NCI-H226 (cell line): ENCODE measurements at places on chromosomes 2 and 18.

DNA sequence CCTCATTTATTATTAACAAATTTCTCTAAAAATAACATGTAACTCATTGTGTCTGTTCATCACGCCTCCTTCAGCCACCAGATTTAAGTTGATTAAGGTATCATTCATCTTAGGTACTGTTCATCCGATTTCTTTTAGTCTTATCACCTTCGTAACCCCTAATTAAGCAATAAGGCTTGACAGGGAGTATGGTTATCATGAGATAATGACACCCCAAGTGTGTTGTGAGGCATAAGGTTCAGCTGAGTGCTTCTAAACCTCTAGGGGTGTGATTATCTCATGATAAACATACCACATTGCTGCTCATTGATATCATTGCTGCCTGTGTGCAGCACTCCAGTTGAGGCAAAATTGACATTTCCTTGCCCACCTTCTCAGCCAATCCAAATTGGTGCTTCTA lies 158.9 kb upstream of the BOD1L2 start:
- DNase-seq, result no peak

DNA sequence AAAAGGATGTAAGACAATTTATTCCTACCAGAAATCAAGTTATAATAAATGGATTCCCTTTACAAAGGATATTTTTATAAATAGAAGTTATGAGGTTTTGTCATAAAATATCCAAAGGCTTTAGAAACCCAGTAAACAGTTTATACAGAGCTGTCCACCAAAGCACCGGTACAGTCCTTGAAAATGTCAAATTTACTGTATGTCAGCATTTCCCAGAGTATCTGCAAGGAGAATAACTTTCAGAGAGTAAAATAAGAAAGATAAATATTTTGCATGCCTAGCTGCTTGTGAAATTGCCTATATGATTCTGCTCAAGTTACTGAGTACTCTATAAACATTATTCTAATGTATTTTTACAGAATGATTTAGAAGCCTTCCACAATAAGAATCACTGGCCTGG lies 923.3 kb upstream of the DDX18 start:
- DNase-seq, result no peak

DNA sequence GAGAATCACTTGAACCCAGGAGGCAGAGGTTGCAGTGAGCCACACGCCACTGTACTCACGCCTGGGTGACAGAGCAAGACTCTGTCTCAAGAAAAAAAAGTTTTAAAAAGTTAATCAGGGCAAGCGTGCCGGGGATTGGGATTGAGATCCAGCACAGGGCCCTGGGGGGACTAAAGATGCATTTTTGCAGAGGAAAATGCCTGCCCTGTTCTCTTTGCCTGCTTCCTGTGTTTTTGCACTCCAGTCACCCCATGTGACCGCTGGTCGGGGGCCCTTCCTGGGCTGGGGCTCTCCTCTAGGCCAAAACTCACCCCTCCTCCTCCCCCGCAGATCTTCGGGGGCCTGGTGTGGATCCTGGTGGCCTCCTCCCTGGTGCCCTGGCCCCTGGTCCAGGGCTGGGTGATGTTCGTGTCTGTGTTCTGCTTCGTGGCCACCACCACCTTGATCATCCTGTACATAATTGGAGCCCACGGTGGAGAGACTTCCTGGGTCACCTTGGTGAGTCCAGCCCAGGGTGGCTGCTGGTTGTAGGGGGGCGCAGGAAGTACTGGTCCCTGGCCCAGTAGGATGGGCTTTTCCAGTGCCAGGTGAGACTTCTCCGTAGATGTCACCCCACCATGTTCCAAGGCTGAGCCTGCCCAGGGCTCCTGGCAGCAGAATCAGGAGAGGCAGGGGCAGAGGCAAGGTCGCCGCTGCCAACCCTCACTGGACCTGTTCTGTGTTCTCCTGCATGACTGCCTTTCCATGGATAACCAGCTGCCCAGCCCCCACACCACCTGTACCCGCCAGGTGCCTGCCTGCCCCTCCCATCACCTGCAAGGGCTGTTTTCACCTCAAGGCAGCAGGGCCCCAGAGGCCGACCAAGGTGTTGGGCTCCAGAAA lies 22.4 kb downstream of the MAL start:
- no peak for DNase-seq

DNA sequence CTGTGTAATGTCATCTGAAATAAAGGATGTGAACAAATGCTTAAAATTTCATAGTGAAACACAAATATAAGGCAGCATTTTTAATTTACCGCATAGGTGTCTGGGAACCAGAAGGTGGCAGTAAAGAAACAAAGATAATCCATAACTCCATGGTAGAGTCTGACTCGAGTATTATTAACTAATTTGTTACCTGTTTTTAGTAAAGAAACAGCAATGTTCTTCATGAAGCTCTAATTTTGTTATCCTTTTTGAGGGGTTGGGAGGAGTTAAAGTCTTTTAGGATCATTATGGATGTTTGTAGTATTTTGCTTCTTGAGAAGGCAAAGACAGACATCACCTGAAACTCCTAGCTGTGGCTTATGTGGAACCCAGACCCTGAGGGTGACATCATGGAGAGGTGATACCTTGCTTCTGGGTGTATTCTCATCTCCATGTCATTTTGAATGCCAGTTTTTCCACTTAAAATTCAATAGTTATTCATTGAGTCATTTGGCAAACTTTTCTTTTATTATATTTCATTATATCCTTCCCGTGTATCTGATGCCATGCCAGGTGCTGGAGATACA lies 286.2 kb upstream of the EPAS1 start:
- no peak for DNase-seq

DNA sequence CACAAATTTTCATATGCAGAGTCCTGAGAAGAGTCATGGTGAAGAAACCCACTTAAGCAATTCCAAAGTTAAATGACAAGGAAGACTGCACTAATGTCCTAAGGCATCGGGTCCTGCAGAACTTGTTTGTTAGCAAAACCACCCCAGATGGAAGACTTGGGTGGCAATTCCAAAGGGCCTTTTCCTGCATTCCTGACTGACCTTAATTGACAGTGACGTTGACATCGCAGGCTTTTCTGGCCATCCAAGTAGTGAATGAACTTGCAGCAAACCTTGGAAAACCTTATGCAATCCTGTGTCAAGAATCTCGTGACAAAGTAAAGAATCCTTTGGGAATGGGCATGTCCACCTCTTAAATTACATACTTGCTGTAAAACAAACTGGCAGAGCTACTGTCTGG lies 112.5 kb upstream of the SH3BP4 start:
- no peak for DNase-seq

DNA sequence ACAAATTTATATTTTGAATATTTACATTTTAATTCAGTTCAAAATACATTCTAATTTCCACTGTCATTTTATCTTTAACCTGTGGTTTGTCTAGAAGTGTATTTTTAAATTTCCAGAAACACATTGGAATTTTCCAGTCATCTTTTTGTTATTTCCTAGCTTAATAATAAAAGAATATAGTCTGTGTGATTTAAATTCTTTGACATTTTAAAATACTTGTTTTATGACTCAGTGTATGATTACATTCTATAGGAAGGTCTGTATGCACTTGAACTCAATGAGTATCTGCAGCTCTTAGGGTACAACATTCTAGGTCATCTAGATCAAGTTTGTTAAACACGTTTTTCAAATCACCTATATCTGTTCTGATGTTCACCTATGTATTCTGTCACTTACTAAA lies 88.3 kb upstream of the MBOAT2 start:
- no peak for DNase-seq

- no peak for DNase-seq
Observed at GRCh38 chr2:220117025-220117424, 489.6 kb downstream of the SLC4A3 start.

DNA sequence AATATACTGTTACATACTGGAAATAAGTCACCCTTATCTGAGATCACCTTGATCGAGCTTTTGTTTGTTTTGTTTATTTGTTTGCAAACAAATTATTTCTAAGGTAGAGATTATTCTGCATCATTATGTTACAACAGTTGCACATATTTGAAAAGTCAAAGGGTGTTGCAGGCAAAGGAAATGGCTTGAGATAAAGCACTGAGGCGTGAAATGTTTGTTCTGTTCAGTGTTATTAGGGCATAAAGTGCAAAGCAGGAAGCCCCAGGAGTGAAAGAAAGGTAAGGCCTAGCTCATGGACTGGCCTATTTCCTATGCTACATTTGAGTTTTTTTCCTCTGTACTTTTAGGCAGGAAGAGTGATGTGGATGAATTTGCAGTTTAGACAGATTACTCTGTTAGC lies 1815.6 kb upstream of the LRRTM1 start:
- no peak for DNase-seq

- peak; percentile 66 for DNase-seq
Observed at GRCh38 chr2:9311488-9311887, 104.9 kb downstream of the ASAP2 start.

DNA sequence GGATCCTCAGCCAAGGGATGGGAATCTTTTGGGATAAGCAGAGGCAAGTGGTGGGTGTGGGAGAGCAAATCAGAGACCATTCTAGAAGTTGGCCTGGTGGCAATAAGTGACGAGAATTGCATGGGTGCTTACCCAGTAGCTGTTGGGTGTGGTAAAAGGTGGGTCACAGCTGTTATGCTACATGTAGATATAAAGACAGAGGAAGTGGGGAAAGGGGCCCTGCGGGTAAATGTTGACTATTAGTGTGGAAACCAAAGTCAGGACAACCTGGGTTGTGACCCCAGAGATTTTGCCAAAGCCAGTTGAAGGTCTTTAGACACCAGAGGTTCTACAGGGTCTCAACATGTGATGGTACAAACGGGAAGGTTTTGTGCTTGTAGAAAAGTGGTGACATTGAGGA lies 443.6 kb upstream of the HNRNPA3 start:
- no peak for DNase-seq
